Liver (tissue), 10 donors: ENCODE measurements at places on chromosomes 6 and 20. TPM values are rescaled to one million over a fixed set of nuclear protein-coding genes. Genes with fewer than 3 reads are reported as not detected.

Gene MUCL3
- total RNA-seq: not detected

- DNase-seq: peak; percentile 29
- no peak overlapping the region for H3K4me3 ChIP-seq
- no peaks in the 10 kb centered on the region for H3K36me3 ChIP-seq
- H3K27me3 ChIP-seq: no peaks in the 10 kb centered on the region
- no peaks in the 10 kb centered on the region for H3K4me1 ChIP-seq
- H3K27ac ChIP-seq: no peak overlapping the region
These were observed 227.0 kb upstream of the CST7 start for GRCh38 chr20:24721891-24722568.

- no peaks in the 10 kb centered on the region for H3K27me3 ChIP-seq
- no peaks in the 10 kb centered on the region for H3K4me1 ChIP-seq
- H3K27ac ChIP-seq: no peak overlapping the region
These were observed 37.7 kb downstream of the ADGRF1 start for GRCh38 chr6:47004463-47004862.

- no peak overlapping the region for H3K27ac ChIP-seq
- H3K27me3 ChIP-seq: no peaks in the 10 kb centered on the region
- peak overlapping the region; percentile 46 for H3K4me3 ChIP-seq
- peak; percentile 41 for DNase-seq
- H3K4me1 ChIP-seq: peaks cover 3% of the 10 kb centered on the region
These were observed 577 bp upstream of the SLC24A3 start for GRCh38 chr20:19211661-19212468.

DNA sequence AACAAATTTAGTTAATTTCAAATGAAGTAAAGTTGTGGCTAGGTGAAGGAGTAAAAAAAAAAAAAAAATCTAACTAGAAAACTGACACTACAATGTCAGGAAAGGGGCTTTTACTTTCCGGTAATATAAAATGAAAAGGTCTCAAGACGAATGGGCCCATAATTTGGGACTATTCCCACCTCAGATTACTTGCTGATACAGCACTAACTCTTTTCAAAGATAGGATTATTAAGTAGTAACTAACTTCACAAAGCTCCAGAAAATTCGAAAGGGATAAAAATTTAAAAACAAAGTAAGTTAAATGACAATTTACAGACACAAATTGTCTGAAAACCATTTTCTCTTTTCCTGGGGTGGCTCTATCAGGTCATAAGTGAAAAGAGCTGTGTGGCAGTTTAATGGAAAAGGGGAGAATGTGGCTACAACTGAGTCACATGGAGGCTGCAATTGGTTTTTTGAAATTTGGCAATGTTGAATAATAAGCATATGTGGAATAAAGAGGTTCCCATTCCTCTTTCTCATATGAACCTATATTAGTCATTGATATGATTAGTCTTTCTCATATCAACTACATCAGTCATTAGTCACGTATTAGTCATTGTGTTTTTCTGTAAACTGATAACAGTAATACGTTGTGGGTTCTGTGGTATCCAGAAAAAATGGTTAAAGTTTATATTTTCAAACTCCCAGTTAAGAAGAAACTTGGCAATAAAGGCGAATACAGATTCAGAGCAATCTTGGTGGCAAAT, 78.0 kb downstream of the RWDD2A start:
- no peaks in the 10 kb centered on the region for H3K36me3 ChIP-seq
- no peaks in the 10 kb centered on the region for H3K4me1 ChIP-seq
- no peak for DNase-seq
- no peak overlapping the region for H3K4me3 ChIP-seq
- no peaks in the 10 kb centered on the region for H3K27me3 ChIP-seq

DNA sequence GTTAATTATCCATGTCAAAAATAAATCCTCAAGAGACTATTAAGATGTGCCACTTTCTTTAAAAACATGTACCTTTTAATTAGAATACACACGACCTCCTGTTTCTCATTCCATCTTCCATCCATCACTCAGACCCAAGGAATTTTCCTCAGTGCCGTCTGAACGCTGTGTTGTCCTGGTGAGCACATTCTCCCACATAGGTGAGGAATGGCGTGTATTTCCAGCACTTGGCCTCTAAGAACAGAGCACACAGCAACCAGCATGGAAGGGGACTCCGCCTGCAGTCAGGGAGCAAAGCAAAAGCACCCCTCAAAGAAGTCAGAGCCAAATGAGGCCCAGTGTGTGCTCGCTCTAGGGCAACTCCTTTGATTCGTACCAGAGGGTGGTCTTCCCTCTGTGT, 45.9 kb downstream of the TBXT start:
- DNase-seq: no peak
- H3K4me3 ChIP-seq: no peak overlapping the region
- H3K27ac ChIP-seq: no peak overlapping the region
- H3K27me3 ChIP-seq: no peaks in the 10 kb centered on the region
- H3K36me3 ChIP-seq: no peaks in the 10 kb centered on the region
- no peaks in the 10 kb centered on the region for H3K4me1 ChIP-seq

DNA sequence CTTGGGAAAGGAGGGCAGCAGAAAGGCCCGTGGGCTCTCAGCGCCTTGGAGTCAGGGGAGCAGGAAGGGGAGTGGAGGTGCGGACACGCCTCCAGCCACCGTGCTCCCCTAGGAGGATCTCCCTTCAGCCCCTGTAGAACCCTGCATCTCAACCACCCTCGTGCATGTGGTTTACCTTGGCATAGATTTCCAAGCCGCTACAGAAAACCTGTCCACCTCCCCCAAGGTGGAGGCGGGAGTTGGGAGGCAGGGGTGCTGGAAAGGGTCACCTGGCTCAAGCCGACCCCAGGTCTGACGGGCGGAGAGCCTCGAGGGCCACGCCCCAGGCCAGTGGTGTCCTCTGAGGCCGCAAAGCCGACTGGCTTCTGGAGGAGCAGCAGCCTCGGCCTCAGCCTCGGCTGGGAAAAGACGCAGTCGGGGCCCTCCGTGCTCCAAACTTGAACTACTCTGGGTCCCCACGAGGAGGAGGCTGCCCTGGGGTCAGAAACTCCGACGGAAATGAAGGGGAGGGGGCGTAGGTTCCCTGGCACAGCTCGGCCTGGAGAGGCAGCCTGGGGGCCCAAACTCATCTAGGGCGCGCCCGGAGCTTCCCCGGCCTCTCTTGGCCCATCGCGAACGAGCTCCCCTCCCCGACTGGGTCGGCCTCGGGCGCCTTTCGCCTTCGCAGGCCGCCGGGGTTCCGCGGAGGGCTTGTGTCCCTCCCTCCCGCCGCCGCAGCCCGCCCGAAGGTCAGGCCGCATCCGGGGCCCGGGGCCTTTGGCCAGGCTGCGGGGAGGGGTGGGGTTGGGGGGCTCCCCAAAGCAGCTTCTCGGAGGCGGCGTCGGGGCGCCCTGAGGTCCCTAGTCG, 6.3 kb upstream of the FOXF2 start:
- no peak overlapping the region for H3K4me3 ChIP-seq
- H3K27me3 ChIP-seq: peaks cover 21% of the 10 kb centered on the region

DNA sequence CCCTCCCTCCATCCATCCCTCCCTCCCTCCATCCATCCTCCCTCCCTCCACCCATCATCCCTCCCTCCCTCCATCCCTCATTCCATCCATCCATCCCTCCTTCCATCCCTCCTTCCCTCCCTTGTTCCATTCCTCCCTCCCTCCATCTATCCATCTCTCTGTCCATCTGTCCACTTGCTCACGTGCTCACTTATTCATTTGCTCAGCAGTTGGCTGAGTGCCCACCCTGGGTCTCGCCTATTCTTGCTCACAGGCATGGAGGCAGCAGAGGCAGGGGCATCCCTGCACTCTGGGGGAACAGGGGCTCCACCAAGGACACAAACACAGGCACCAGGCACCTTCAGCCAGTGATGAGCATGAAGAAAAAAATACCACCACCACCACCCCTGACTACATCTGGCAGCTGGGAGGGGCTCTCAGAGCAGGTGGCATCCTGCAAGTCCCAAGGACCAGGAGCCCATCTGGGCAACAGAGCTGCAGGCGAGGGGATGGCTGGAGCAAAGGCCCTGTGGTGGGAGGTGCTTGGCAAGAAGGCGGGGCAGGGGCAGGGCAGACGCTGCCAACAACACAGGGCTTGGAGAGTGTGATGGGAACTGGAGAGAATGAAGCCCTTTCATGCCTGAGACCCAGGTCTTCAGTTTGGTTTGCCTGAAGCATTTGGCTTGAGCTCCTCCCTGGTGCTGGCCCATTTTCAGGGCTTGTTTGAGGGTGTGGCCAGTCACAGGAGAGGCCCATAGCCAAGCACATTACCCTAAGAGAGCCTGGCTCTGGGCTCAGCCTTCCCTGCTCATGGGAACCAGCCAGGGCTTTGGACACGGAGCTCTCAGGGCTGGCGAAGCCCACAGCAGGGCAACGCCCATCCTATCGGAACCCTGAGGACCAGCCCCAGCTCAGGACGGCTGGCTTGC, 40.2 kb upstream of the MRGBP start:
- no peak overlapping the region for H3K27ac ChIP-seq
- no peaks in the 10 kb centered on the region for H3K36me3 ChIP-seq
- no peak overlapping the region for H3K4me3 ChIP-seq
- DNase-seq: no peak
- peaks cover 3% of the 10 kb centered on the region for H3K4me1 ChIP-seq

GRCh38 chr20:5570452-5570851, 179.7 kb upstream of the SHLD1 start:
- peaks cover 22% of the 10 kb centered on the region for H3K36me3 ChIP-seq
- DNase-seq: no peak
- no peak overlapping the region for H3K27ac ChIP-seq
- H3K4me1 ChIP-seq: no peaks in the 10 kb centered on the region
- no peak overlapping the region for H3K4me3 ChIP-seq

- H3K27ac ChIP-seq: no peak overlapping the region
- H3K36me3 ChIP-seq: no peaks in the 10 kb centered on the region
- H3K27me3 ChIP-seq: no peaks in the 10 kb centered on the region
- no peak for DNase-seq
- H3K4me3 ChIP-seq: no peak overlapping the region
These were observed 9.7 kb downstream of the PDE7B start for GRCh38 chr6:135861189-135861588.
